ENCODE measurements at places on chromosomes 2 and 18. TPM values are rescaled to one million over a fixed set of nuclear protein-coding genes. Genes with fewer than 3 reads are reported as not detected.

GRCh38 chr2:152825834-152826233 lies 107.4 kb downstream of the ARL6IP6 start:
- no peak for DNase-seq

DNA sequence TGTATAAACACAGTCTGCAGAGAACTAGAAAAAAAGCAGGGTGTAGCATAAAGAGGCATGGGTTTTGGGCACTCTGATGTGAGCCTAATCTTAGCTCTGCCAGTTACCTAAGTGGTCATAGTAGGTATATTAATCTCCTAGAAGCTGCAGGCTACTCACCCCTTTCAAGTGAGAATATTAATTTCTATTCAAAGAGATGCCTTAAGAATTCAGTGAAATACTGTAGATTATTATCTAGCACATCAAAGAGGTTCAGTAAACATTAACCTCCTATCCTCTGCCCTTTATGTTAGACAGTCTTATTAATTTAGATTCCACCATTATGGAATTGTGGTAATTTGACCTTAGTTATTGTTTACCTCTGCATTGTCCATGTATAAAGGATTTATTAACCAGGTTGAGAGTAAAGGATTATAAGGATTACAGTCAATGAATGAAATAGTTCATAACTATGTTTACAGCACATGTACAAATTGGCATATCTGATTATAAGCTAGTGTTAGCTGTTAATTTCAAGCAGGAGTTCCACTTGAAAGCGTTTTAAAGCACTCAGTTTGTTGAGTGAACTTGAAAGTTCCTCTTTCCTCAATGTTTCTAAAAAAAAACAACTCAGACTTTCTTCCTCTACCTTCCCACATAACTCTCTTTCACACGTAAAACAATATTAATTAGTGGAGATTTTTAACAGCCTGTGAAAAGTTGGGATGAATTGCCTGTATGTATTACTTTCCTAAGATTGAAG lies 150.6 kb upstream of the EPC2 start:
- no peak for DNase-seq

- DNase-seq = no peak
These were observed 55.5 kb upstream of the RAB6D start for GRCh38 chr2:131419441-131419840.

GRCh38 chr18:55795101-55795669 lies 207.2 kb upstream of the TCF4 start:
- no peak for DNase-seq

- DNase-seq = no peak
These were observed 124.8 kb upstream of the RMDN2 start for GRCh38 chr2:37800176-37800858.

GRCh38 chr18:24246143-24246542 lies 107.3 kb downstream of the CABYR start:
- no peak for DNase-seq

DNA sequence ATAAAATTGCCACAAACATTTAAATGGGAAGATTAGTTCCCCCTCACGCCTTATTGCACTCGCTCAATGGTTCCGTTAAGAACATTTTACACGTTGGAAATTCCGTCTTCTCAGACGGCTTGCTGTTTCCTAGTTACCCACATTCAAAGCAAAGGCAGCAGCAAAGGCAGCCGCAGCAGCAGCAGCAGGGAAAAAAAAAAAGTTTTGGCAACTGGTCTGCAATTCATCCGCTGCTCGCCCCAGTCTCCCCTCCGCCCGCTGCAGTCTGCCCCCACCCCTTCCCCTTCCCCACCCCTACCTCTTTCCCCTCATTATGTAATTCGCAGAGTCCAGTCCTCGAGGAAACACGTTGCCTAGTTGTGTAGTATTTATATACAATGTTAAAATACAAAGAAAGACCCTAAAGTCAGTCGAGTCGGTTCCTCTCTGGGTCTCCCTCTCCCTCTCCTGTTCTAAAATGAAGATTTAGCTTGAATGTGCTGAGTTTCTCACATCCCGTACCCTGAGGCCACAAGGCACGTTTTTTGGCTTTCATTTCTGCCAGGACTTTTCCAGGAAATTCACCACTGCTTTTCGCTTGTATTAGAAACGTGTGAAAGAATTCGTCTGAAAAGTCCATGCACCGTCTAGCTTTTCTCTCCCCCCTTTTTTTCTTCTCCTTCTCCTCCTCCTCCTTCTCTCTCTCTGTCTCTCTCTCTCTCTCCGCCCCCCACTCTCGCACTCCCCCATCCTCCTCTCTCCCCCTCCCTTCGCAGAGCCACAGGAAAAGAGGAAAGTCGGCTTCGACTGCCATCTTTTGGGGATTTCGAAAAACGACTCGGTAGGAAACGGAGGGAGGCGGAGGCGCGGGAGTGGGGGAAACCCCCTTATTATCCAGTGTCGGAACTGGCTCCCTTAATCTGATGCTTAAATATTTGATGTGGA lies 140.0 kb downstream of the MEIS1 start:
- DNase-seq = no peak

The PID1 gene
- total RNA-seq = 66.2 TPM

The HOXD9 gene
- 1.4 TPM for total RNA-seq

The OSBPL6 gene
- 4.6 TPM for total RNA-seq

The NCKAP5 gene
- 1.9 TPM for total RNA-seq

Data from thoracic aorta (tissue), 2 donors.